ENCODE measurements at places on chromosomes 13 and 19. TPM values are rescaled to one million over a fixed set of nuclear protein-coding genes. Genes with fewer than 3 reads are reported as not detected.

The FCHO1 gene
- 62.0 TPM for total RNA-seq

The FPR1 gene
- not detected for total RNA-seq

The PRSS57 gene
- not detected for total RNA-seq

The NOVA2 gene
- 0.08 TPM for total RNA-seq

The RASIP1 gene
- 0.19 TPM for total RNA-seq

DNA sequence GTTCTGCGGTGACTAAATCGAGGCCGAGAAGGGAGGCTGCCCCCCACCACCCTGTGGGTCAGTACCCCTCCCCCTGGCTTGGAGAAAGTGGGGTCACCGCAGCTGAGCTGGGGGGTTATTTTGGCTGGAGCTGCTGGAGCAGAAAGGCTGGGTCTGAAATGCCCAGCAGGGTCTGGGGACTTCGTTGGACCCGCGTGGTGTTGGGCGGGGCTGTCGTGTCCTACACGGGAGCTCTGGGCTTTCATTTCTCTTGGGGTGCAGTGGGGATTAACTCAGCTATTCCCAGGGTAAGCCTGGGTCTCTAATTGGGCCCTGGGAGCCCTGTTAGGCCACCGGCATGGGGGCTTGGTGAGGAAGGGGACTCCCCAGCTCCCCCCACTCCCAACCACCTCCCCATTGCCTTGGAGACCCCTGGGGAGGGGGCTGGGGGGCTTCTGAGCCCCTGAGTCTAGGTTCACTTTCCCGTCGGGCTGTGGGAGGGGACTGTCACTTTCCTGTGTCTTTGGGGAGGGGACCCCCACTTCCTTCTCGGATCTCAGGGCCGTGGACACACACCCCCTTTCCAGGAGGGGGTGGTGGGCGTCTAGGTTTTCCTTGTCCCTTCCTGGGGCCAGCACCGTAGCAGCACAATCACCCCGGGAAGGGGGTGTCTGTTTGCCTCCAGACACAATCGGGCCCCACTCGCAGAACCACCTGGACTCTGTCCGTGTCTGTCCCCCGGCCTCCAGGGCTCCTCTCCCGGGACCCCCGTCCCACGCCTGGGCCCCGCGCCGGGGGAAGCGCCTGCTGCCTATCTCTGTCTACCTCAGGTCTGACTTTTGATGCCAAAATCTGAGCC, 10.2 kb upstream of the WDR18 start:
- no peak for DNase-seq

- no peak for DNase-seq
Measured at GRCh38 chr13:95245071-95245470, 56.2 kb downstream of the ABCC4 start.

DNA sequence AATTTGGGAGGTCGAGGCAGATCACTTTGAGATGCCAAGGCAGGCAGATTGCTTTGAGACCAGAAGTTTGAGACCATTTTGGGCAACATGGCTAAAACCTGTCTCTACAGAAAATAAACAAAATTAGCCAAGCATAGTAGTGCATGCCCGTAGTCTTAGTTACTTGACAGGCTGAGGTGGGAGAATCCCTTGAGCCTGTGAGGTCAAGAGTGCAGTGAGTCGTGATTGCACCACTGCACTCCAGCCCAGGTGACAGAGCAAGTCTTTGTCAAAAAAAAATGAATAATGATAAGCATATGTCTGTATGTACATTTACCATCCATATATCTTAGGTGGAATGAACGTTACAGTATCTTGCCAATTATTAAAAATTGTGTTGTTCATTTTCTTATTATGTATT, 2447.7 kb downstream of the PCDH9 start:
- no peak for DNase-seq

DNA sequence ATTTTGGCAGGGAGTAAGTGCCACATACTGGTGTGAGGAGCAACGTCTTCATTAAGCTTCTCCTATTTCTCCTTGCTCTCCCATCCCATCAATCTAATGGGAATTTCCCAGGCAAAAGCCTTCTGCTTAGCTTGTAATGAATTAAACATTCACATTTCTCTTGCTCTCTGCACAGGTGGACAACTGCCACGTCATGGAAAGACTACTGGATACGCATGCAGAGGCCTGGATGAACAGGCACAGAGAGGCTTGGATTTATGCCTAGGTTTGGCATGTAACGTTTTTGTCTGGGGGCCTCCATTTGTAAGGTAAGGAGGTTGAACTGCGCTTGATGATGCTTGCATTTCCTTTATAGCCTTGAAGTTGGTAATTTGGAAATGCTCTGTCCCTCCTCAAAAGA, 374.8 kb downstream of the KLF12 start:
- DNase-seq, result no peak

GRCh38 chr19:43501661-43502418, 2.7 kb downstream of the PHLDB3 start:
- no peak for DNase-seq

DNA sequence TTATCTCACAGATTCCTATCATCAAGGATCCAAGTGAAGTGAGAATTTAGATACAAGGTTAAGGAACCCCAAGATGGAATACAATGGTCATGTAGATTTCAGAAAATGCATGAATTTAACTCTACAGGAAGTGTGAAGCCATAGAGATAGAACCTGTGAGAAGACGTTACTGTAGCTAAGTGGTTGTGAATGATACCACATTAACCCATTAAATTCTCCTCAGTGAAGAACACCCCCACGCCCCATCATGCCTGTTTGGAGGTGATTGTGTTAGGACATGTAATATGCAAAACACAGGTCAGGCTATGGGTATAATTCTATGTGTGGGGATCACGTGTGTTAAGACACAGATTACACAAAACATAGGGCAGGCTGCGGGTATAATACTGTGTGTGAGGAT, 1166.7 kb downstream of the EFNB2 start:
- no peak for DNase-seq
